Stimulated activated CD4-positive, alpha-beta T cell treated with anti-CD3 and anti-CD28 coated beads, Interleukin-12 subunit alpha, Interleukin-12 subunit beta, amount 100 ng/mL, for 24 hours (primary cell): ENCODE measurements at places on chromosomes 3 and 15.

DNA sequence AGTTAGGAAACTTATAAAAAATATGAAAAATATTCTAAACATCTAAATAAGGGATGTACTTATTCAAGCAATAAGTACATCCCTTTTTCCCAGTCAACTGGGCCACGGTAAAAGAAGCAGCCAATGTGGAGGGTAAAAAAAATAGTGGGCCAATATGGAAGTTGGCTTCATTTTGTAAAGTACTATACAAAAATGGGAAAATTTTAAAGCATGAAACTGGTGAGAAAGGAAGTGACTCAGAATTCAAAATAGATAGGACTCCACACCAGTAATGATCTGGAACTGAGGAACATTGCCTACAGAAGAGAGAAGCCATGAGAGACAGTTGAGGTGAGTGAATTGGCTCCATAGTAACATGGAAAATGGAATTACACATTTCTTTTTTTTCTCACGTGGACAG is 108.9 kb downstream of the FNDC3B start:
- DNase-seq: no peak

DNA sequence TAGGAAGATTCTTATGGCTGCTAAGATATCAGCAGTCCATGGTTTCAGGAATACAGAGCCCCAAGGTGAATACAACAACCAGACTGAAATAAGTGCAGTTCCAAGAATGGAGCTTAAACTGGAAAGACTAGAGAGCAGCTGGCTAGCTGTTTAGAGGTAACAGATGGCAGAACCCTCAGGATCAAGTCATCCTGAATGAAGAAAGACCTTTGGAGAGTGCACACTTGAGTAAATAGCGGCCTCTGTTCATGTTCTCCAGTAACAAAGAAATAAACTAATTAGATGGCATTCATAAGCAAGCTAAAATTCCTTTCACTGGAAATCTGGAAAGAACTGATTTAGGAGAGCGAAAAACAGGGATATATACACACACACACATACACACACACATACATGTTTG is 968.4 kb downstream of the FHIT start:
- DNase-seq: no peak

GRCh38 chr3:46278816-46279672 is 36.8 kb downstream of the CCR3 start:
- no peak for DNase-seq

DNA sequence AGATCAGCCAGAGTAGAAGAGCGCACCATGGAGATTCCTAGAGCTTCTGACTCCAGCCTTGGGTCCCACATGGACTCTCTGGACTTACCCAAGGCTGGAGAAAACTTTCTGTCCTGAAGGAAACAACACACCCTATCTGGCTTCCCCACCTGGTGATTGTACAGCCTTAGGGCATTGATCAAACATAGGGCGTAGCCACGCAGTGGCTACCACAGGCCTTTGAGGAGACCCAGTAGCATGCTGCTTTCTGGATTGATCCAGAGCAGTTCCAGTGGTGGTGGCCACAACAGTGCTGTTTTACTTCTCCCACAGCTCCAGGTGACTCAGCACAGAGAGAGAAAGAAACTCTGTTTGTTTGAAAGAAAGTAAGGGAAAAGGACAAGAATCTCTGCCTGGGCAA is 23.5 kb downstream of the PYDC2 start:
- DNase-seq: no peak

- no peak for DNase-seq
Measured at GRCh38 chr3:146883288-146883687, 278.1 kb upstream of the PLSCR5 start.
